ENCODE measurements at places on chromosomes 6 and 20. TPM values are rescaled to one million over a fixed set of nuclear protein-coding genes. Genes with fewer than 3 reads are reported as not detected.

PTPRT gene
- total RNA-seq, result not detected

COL11A2 gene
- 0.77 TPM for total RNA-seq

MAN1A1 gene
- total RNA-seq, result 0.05 TPM

CDK19 gene
- 5.3 TPM for total RNA-seq

GSTA4 gene
- 7.3 TPM for total RNA-seq

TFB1M gene
- 7.5 TPM for total RNA-seq

PHF3 gene
- total RNA-seq, result 10.8 TPM

KCNK16 gene
- total RNA-seq, result not detected

ADTRP gene
- total RNA-seq, result 0.56 TPM

ZNF343 gene
- 14.0 TPM for total RNA-seq

NOTCH4 gene
- 0.61 TPM for total RNA-seq

All from A549 treated with CpdA at 1 μM for 4 hours (cell line).